Right lobe of liver (tissue), 6 donors: ENCODE measurements at places on chromosomes 3 and 15.

GRCh38 chr3:180420804-180421203 lies 181.2 kb upstream of the TTC14 start:
- no peak for DNase-seq

DNA sequence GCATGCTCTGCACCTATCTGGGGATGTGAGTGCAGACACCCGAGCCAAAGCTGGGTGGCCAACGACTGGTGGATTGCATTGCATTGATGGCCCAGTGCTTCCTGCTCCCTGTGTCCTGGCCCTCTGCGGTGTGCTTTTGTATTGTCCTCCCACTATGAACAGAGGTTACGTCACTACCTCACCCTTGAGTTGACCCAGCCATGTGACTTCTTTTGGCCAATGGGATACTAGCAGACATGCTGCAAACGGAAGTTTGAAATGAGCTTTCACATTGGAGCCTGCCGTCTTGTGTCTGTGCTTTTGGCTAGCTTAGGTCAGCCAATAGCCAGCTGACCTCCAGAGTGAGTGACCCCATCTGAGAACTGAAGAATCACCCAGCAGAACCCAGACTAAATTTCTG lies 15.3 kb upstream of the TBC1D21 start:
- peak; percentile 12 for DNase-seq

GRCh38 chr3:39601241-39601640 lies 133.8 kb downstream of the MOBP start:
- DNase-seq: no peak

- no peak for DNase-seq
Measured at GRCh38 chr3:59608356-59608755, 558.5 kb upstream of the CFAP20DC start.

GRCh38 chr15:58409861-58410260 lies 21.9 kb upstream of the LIPC start:
- no peak for DNase-seq

DNA sequence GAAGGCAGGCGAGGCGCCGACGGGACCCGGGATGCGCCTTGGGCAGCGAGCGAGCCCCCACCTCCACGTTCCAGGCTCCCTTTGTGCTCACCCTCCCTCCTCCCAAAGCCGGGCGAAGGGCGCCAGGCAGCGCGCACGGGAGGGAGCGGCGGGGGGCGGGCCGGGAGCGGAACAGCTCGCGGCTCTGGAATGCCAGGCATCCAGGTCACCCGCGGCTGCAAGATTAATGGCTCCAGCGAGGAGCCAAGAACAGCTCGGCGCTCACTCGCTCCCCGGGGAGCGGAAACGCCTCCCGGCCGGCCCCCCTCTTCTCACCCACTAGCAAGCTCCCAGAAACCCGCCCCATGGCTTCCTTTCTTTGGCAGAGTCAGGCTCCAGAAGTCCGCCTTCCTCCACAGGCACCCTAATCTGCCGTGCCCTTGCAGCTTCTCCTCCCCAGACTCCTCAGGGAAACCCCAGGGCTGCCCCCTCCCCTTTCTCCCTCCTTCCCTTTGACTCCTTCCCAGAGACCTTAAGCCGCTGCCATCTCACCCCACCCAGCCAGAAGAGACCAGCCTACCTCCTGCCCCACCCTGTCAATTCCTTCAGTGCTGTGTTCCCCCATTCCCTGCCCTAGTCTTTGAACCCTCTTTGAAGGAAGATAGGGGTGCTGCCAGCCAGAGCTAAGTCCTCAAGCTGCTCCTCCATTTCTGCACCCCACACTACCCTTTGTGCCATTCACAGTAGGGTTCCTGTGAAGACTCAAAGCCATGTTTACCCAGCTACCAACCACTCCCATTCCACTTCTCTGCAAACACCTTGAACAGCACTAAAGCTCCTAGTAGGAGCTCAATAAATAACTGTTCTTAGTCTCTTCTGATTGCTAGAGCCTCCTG lies 9.9 kb downstream of the AMOTL2 start:
- peak; percentile 84 for DNase-seq

- DNase-seq: no peak
Measured at GRCh38 chr15:22956978-22957260, 23.2 kb downstream of the CYFIP1 start.

GRCh38 chr3:56878074-56878473 lies 76.3 kb upstream of the ARHGEF3 start:
- DNase-seq: no peak

DNA sequence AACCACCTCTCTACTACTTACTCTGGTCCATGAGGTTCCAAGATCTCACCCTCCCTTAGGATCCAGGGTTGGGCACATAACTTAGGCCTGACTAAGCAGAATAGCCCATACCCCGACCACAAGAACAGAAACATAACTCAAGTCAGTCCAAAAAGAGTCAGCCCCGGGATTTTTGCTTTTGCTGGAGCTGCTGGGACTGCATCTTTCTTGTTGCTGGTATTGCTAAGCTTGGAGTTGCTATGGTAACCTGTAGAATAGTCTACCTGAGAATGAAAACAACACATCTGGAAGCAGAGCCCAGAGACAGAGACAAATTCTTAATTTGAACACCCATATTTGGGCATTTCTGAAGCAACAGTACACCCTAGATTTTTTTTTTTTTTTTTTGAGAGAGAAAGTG lies 6.5 kb downstream of the RUBCN start:
- DNase-seq: no peak

GRCh38 chr15:31263751-31264558 lies 62.7 kb upstream of the KLF13 start:
- DNase-seq: peak; percentile 89

DNA sequence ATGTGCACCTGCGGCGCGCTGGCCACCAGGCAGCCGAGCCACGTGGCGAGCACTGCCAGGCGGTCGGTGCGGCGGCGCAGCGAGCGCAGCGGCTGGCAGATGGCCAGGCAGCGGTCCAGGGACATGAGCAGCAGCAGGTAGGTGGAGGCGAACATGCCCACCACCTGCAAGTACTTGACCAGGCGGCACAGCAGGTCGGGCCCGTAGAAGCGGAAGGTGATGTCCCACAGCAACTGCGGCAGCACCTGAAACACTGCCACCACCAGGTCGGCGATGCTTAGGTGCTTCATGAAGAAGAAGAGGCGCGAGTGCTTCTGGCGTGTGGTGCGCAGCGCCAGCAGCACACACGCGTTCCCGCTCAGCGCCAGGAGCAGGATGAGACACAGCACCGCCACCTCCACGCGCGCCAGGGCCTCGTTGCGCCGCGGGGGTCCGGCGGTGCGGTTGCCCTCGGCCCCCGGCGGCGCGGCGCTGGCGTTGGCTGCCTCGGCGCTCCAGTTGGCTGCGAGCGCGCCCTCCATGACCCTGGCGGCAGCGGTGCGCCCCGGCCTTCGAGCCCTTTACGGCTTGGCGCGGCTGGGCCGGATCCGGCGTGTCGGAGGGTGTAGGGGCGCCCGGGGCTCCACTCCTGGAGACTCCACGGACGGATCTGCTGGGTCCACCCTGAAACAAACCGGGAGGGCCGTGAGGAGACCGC lies 1.6 kb downstream of the OXTR start:
- no peak for DNase-seq

GRCh38 chr3:28206479-28206878 lies 34.9 kb upstream of the CMC1 start:
- DNase-seq: no peak

DNA sequence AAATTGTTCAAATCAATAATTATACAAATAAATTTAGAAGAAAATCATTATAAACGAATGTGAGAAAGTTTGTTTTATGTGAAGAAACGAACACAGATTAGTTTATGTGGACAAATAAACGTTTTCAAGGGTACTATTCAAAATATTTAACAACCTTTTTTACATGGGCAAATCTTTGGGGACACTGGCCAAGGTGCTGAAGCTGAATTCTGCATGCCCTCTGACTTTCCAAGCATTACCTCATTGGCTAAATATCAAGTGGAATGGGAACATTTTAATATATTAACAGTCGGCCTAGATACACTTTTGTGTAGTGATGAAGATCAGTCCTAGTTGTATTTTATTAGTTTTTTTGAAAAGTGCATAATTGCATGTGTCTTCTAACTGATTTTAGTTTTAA lies 636.4 kb upstream of the DPPA4 start:
- DNase-seq: no peak

DNA sequence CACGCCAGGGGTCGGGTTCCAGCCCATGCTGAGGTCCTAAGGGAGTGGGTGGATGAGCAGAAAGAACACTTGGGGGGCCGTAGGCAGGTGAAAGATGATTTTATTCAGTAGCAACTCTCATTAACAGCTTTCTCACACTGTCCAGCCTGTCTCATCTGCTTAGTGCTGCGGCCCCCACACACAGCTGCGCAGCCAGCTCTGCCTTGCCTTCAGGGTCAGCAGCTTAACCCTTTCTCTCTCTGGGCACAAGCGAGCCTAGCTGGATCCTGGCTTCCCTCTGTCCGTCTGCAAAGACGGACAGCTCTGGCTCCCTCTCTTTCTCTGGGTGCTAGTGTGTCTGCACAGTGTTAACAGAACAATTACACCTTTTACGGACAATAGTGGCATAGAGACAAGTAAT lies 21.3 kb downstream of the NPAP1 start:
- no peak for DNase-seq

DNA sequence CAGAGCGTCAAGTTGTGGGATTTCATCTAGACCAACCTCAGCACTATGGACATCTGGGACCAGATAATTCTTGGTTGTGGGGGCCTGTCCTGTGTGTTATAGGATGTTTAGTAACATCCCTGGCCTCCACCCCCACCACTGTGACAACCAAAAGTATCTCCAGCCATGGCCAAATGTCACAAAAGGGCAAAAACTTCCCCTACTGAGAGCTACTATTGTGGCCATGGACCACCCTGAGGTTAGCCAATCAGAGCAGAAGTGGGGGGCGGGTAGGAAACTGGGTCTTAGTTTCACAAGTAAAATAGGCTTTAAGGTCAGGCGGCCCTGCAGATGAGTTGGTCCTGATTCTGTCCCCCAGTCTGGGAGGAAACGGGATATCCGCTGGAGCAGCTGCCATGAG lies 25.4 kb downstream of the KIF7 start:
- no peak for DNase-seq

GRCh38 chr15:90232941-90233386 lies 777 bp downstream of the CIB1 start:
- no peak for DNase-seq

DNA sequence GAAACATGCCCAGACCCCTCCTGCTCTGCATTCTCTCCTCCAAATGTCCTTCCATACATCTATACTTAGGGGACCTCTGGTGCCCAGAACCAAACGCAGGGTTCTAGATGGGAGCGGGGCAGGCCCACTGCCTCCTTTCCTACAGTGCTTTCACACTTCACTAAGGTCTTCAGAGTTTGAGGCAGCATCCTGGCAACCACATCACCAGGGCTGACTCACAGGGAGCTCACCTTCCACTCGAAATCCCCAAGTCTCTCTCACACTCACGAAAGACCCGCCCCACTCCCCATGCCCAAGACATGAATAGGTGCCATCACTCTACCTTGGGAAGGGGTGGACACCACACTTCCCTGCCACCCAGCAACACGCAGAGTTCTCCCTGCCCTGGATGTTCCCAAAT lies 18.9 kb downstream of the HOMER2 start:
- no peak for DNase-seq

DNA sequence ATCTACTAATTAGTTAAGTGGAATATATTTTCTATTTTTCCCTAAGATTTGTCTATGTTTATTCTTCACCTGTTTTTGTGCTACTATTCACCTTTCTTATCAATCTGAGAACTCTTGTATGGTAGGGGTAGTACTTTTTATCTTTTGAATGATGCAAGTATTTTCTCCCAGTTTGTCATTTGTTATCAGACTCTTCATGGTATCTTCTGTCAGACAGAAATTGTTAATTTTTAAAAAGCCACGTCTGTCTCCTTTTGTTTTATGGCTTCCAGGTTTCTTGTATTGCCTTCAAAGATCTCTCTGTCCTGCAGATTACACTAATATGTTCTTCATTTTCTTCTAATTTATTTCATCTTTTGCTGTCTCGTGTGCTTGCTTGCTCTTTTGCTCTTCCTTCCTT lies 184.3 kb downstream of the PCCB start:
- DNase-seq: no peak
